ENCODE measurements at places on chromosomes 6 and 20. TPM values are rescaled to one million over a fixed set of nuclear protein-coding genes. Genes with fewer than 3 reads are reported as not detected.

DNA sequence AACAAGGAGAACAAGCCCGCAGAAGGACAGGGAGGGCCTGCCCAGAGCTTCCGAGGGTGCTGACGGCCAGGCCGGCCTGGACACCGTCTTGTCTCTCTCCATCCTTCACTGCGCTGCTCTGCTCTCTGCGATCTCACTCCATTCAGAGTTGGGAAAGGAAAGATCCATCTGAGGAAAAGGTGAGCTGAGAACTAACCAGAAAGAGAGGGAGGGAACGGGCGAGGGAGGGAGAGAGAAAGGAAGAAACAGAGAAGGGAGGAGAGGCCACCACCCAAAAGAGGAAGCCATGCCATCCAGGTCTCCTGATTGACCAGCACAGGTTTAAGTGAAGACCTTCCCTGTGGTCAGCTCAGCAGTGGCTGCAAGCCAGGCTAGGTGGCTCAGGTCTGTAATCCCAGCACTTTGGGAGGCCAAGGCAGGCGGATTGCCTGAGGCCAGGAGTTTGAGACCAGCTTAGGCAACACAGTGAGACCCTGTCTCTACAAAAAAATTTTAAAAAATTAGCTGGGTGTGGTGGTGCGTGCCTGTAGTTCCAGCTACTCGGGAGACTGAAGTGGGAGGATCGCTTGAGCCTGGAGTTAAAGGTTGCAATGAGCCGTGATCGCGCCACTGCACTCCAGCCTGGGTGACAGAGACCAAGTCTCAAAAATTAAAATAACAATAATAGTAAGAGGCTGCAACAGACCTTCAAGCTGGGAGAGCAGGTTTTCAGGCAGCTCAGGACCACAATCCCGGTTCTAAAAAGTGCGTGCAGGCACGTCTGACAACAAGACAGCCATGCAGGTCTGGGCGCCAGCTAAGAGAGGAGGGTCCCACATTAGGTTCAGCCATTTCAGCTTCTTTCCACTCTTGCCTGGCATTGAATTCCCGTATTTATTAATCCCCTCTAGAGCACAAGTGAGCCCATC, 34.2 kb upstream of the DLGAP4 start:
- no peak for DNase-seq

GRCh38 chr6:4057036-4057435, 21.9 kb downstream of the FAM217A start:
- no peak for DNase-seq

DNA sequence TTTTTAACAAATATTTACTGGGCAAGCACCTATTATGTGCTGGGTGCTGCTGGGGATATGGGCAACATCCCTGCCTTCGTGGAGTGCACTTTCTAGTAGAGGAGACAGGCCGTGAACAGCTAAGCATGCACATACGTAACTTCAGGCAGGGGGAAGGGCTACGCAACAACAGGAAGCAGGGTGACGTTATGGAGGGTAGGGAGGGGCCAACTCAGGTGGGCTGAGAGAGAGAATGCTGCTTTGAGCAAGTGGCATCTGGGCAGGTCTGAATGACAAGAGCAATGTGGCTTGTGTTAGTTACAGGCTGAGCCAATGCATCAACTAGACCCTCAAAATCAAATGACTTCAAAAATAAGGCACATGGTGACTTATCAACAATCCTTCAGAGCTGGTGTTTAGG, 112.1 kb downstream of the CDC5L start:
- DNase-seq = no peak

DNA sequence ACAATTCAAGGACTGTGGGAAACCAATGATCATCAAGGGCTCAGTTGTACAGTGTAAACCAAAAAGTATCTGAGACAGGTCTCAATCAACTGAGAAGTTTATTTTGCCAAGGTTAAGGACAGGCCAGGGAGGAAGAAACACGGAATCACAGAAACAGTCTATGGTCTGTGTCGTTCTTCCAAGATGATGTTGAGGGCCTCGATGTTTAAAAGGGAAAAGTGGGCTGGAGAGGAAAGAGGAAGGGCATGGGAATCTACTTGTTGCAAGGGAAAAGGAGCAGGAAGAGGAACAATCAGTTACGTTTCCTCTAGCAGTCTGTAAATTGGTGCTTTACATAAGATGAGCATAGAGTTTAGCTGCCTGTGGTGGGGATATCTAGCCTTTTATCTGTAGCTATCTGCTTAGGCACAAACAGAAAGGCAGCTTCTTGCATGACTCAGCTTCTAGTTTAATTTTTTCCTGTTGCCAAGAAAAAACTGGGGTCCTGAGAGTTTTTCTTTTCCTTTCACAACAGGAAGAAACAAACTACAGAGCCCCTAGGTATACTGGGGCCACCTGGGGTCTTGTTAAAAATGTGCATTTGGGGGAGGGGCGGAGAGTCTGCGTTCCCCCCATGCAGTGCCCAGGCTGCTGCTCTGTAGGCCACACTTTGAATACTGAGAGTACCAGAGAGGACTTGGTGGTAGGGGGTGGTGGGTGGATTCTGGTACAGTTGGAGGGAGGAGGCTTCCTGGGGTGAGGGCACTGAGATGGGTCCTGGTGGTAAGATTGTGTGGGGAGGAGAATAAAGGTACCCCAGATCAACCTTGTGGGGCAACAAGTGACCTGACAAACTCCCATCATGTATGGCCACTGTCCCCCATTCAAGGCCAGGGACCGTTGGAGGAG, 35.3 kb upstream of the EZR start:
- DNase-seq = peak; percentile 81

DNA sequence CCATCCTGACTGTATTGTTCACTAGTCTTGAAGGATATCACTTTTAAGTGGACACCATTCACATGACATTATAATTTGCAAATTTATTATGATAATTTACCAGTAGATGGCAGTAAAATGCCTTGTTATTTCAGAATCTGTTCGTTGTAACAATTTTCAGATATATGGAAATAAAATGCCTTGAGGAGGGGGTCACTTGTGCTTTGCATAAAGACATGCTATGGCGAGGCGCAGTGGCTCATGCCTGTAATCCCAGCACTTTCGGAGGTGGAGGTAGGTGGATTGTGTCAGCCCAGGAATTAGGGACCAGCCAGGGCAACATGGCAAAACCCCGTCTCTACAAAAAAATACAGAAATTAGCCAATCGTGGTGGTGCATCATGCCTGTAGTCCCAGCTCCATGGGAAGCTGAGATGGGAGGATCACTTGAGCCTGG, 9.0 kb upstream of the NCOA6 start:
- peak; percentile 60 for DNase-seq

DNA sequence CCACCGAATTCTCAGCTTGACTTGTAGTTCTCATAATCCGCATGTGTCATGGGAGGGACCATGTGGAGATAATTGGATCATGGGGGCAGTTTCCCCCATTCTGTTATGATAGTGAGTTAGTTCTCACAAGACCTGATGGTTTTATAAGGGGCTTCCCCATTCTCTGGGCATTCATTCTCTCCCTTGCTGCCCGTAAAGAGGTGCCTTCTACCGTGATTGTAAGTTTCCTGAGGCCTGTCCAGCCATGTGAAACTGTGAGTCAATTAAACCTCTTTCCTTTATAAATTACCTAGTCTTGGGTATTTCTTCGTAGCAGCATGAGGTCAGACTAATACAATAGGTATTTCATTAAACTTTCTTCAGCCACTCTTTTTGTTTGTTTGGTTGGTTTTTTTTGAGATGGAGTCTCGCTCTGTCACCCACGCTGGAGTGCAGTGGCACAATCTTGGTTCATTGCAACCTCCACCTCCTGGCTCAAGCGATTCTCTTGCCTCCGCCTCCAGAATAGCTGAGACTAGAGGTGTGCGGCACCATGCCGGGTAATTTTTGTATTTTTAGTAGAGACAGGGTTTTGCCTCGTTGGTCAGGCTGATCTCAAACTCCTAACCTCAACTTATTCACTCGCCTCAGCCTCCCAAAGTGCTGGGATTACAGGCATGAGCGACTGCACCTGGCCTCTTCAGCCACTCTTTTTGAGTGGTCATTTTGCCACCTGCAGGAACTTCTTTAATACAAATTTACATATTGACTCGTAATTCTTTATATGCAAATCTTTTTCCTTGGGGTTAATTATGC, 36.3 kb downstream of the GSTA2 start:
- peak; percentile 48 for DNase-seq

- DNase-seq = no peak
These were observed 29.3 kb upstream of the KIF13A start for GRCh38 chr6:18016698-18017097.

- no peak for DNase-seq
These were observed 26.1 kb downstream of the RSPO4 start for GRCh38 chr20:976033-976432.

DNA sequence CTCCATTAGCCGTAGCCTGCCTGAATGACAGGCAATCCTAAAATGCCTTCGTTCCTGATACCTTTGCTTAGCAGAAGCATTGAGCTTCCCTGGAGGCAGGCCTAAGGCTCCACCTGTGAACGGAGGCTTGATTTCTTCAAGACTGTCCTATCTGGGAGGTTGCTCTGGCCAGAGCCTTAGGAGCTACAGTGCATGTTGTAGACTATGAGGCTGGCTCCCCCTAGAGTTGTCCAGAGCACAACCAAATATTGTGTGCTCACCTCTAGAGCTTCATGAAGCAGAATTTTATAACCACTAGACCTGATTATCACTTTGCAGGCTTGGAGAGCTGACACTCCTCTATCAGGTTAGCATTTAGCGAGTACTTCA, 217.8 kb downstream of the MAFB start:
- peak; percentile 43 for DNase-seq

GRCh38 chr6:78489874-78490273, 377.5 kb upstream of the IRAK1BP1 start:
- no peak for DNase-seq

Gene IL17A
- total RNA-seq = not detected

- no peak for DNase-seq
These were observed 78.4 kb downstream of the HDGFL1 start for GRCh38 chr6:22647719-22648118.

Gene ERMARD
- total RNA-seq = 9.5 TPM

Gene TRIM10
- not detected for total RNA-seq

DNA sequence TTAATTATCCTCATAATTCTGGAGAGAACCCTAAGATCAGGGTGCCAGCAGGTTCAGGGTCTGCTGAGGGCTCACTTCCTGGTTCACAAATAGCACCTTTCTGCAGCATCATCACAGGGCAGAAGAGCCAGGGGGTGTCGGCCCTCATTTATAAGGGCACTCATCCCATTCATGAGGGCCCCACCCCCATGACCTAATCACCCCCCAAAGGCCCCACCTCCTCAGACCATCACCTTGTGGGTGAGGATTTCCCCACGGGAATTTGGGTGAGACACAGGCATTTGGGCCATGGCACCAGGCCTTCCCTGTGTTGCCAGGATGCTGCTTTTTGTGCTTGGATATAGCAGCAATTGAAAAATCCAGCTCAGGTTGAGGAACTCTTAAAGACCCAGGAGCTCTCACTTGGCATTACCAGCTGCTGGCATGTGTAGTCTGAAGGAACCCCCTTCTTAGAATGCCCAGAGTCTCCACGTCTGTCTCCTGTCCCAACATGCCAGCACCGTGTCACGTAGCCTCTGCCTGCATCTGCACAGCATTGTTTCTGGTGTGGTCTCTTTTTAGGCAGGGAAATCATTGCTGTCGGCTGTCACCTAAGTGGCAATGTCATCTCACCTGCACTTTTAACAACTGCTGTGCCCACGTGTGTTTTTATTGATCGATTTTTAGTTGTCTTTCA, 71.5 kb downstream of the RPP40 start:
- no peak for DNase-seq

DNA sequence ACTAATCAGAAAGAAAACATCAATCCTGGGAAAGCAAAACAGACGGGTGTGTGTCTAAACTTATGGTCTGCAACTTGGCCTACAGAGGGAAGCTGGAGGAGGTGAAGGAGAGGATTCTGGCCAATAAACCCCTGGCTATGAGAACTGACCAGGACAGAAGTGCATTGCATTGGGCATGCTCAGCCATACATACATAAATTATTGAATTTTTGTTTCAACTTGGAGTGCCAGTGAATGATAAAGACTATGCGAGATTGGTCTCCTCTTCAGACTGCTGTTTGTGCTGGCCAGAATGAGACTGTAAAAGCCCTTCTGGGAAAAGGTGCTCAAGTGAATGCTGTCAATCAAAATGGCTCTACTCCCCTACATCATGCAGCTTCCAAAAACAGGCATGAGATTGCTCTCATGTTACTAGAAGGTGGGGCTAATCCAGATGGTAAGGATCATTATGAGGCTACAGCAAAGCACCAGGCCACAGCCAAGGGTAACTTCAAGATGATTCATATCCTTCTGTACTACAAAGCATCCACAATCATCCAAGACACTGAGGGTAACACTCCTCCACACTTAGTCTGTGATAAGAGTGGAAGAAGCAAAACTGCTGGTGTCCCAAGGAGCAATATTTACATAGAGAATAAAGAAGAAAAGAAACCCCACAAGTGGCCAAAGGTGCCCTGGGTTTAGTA, 17.4 kb downstream of the ADNP start:
- peak; percentile 88 for DNase-seq

Gene SAPCD1
- total RNA-seq = 1.7 TPM

Gene SYNCRIP
- total RNA-seq = 71.3 TPM

Gene TREM2
- total RNA-seq = not detected

Gene NCOA3
- 35.6 TPM for total RNA-seq

Gene GPRC6A
- total RNA-seq = not detected

DNA sequence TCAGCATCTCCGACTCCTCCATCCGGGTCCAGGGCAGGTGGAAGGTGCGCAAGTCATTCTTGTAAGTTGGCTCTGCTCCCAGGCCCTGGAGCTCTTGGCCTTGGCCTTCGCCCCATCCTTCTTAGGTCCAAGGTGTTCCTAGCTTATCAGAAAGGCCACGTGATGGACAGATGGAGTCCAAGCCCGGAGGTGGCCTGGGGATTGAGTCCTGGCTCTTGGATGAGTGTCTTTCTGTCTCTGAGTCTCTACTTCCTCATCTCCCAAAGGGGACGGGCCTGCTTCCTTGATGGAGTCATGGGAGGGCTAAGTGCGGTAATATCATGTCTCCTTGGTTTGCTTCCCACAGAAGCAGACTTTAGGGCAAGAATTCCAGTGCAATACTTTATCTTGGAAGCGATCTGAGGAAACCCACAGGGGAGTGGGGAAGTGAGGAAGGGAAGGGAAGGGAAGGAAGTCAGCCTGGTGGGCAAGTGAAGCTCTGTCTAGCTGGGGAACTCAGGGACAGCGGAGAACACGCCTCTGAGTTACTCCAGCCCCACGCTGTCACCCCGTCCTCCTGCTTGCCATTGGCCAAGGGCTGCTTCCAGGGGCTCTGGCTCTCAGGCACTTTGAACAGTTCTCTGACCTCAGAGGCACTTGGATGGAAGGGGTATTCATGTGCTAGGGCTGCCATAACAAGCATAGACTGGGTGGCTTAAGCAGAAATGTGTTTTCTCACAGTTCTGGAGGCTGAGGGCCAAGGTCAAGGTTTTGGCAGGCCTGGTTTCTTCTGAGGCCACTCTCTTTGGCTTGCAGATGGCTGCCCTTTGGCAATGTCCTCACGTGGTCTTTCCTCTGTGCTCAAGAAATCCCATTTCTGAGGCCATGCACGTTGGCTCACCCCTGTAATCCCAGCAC, 4.8 kb downstream of the LBP start:
- DNase-seq = no peak

Gene SLC16A10
- total RNA-seq = 1.7 TPM

DNA sequence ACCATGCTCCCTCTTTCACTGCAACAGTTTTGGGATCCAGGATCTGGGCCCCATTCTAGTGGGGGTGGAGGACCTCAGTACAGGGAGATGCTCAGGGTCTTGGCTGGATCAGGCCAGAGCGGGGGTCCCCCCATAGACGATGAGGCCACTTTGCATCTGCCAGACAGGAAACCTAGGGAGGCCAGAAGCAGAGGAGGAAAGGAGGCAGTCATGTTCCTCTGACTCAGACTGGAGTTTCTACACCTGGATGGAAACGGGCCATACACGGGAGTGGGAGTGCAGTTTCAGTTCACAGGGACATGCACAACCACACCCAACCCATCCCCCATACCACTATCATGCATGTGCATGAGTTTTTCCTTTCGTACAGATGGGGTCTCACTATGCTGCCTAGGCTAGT, 3.6 kb upstream of the EMILIN3 start:
- DNase-seq = no peak

Measured in M059J (cell line).